ENCODE measurements at places on chromosomes 16 and 17.

GRCh38 chr17:31815212-31815730 is 43.8 kb downstream of the COPRS start:
- DNase-seq, result peak; percentile 21

- DNase-seq, result no peak
Measured at GRCh38 chr16:89166696-89167424, 4.7 kb upstream of the CDH15 start.

- no peak for DNase-seq
Measured at GRCh38 chr17:66604376-66604775, 230.5 kb upstream of the CACNG5 start.

GRCh38 chr16:9864461-9864860 is 317.8 kb downstream of the GRIN2A start:
- DNase-seq, result no peak

DNA sequence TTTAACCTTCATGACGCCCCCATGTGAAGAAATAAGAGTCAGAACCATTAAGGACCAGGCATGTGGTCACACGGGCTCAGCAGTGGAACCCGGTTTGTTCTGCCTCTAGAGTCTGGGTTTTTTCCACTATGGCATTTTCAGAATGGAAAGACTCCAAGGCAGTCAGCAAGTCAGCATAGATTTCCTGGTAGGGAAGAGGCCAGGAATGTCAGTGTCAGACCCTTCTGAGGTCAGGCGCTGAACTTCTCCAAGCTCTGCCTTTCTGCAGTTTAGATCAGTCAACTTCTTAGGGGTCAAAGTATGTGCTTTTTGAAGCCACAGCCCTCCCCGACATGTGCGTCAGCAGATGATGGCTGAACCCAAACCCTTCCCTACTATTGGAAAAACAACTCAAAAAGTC is 3.9 kb downstream of the SSTR2 start:
- no peak for DNase-seq

GRCh38 chr16:79154086-79154485 is 446.5 kb downstream of the MAF start:
- DNase-seq, result no peak

DNA sequence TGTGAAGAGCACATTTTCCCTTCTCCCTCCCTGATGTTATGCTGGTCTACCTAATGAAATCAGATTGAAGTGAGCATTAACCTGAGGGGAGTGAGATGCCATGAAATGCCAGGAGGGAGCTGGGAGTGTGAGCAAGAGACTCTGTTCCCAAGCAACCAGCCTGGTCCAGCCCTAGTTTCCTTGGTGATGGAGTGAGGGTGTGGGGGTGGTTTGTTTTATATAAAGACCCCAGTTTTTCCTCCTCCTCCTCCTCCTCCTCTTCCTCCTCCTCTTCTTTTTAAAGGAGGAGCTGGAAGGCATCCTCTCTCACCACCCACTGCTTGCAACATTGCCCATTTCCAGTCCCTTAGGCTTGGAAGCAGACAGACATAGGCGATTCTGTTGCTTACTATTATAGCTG is 97.1 kb downstream of the DNAH3 start:
- no peak for DNase-seq

DNA sequence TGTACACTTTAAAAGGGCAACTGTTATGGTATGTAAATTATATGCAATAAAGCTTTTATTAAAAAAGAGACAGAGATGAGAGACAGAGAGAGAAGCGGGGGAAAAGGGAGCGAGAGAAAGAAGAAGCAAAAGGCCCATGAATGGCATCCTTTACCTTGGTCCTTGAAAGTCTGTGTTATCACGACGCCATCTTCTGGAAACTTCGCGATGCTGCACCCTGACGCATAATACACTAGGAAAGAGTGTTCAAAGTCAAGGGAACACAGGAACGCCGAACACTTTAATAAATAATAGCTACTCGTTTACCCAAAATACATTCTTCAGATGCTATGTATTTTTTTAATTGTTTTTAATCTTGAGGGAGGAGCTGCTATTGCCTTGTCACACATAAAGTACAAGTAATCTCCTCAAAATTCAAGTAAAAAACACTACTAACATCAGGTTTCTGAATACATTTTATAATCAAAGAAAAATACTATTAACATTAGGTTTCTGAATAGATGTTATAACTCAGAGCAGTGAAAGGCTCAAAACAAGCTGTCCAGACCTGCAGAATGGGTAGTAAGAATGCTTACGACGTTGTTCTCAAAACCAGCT is 23.0 kb upstream of the SLC38A8 start:
- DNase-seq, result peak; percentile 66

GRCh38 chr16:66146798-66147197 is 219.7 kb upstream of the CDH5 start:
- DNase-seq, result no peak

DNA sequence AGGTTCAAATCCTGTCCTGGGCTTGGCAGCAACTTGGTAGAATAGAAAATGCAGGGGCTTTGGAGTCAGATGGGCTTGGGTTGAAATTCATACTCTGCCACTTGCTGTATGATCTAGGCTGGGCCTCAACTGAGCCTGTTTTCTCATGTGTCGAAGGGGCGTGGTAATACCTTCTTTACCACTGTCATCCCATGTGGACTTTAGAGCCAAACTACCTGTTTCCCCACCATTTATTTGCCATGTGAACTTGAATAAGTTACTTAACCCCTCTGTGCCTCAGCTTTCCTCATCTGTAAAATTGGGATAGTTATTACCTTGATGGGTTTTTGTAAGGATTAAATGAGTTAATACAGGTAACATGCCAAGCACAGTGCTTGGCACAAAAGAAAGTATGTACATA is 106.0 kb downstream of the COPRS start:
- DNase-seq, result no peak

GRCh38 chr17:62641153-62641552 is 13.7 kb downstream of the MRC2 start:
- no peak for DNase-seq

DNA sequence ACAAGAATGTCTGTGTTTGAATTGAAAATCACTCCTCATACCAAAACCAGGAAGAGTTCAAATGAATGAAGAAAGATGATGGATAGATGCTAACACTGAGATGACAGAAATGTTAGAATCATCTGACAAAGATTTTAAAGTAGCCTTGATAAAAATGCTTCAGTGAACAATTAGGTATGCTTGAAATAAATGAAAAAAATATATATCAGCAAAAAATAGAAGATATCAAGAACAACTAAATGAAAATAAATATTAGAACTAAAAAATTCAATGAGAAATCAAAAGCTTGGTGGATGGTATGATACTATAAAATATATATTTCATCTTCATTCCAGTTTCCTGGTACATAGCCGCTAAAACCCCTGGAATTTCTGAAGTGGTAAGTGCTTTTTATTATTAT is 8.6 kb upstream of the ACSM3 start:
- no peak for DNase-seq

GRCh38 chr16:77844801-77845200 is 56.4 kb downstream of the VAT1L start:
- no peak for DNase-seq

DNA sequence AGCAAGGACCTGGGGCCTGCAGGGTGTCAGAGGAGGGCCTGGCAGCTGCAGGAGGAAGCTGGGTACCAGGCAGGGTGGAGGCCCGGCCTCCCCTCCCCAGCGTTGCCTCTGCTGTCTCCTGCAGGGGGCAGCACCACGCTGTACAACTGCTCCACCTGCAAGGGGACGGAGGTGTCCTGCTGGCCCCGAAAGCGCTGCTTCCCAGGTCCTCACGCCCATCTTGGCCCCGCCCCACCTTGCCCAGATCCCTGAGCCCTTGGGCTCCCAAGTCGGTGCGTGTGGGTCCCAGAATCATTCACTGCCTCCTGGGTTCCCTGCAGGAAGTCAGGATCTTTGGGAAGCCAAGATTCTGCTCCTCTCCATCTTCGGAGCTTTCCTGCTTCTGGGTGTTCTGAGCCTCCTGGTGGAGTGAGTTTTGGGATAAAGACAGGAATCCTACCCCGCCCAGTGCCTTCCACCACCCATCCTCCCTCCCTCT is 1.2 kb downstream of the TMEM95 start:
- DNase-seq, result peak; percentile 67

DNA sequence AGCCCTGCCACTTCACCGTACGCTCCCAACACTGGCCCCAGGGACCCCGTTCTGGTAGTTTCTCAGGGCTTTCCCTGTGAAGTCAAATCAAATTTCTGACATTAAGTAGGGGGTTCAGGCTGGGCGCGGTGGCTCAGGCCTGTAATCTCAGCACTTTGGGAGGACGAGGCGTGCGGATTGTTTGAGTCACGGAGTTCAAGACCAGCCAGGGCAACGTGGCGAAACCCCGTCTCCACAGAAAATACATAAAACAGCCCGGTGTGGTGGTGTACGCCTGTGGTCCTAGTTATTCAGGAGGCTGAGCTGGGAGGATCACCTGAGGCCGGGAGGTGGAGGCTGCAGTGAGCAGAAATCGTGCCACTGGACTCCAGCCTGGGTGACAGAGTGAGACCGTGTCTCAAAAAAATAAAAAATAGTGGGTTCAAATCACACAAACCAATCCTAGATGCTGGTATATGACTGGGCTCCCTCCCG is 632 bp downstream of the CYBC1 start:
- no peak for DNase-seq

GRCh38 chr16:67393111-67393787 is at the start of gene TPPP3:
Gene TPPP3 (minus strand): TSS chr16:67393498. CDS start chr16:67391111, 2,387 bp downstream.
- peak; percentile 86 for DNase-seq

DNA sequence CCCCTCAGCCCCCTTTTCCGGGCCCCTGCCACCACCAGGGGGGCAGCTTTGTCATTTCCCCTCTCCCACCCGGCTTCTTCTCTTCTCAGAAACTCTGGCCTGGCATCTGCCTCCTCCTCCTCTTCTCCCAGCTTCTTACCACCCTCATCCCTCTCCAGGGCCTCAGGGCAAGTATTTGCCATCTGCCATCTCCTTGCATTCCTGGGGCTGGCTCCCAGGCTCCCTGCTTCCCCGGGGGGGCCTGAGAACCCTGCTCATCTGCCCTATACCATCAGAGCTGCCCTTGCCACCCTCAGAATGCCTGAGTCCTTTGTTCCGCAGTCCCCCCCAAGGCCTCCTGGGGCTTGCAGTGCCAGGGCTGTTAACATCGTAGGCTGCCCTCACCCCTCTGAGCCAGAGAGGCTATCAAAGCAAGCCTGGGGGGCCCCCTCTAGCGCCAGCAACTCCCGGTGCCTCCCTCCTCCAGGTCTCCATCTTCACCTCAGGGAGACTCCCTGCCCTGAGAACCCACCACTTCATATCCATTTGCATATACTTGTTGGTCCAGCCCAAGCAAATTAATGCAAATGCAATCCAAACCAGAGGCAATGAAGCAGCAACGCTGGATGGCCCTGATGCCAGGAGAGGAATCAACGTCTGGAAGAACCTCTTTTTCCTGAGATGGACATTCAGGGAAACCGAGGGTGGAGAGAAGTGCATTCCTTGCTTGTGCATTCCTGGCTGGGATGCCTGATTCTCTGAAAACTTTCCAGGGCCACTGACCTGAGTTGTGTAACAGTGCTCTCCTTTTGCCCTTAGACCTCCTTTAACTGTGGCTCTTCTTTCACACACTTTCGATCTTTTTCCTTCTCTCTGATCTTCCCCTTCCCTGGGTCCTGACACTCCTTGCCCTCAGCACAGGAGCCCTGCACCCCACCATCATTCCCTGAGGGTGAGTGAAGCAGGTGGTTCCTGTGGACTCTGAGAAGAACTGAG is 20.7 kb upstream of the SP2 start:
- peak; percentile 57 for DNase-seq

DNA sequence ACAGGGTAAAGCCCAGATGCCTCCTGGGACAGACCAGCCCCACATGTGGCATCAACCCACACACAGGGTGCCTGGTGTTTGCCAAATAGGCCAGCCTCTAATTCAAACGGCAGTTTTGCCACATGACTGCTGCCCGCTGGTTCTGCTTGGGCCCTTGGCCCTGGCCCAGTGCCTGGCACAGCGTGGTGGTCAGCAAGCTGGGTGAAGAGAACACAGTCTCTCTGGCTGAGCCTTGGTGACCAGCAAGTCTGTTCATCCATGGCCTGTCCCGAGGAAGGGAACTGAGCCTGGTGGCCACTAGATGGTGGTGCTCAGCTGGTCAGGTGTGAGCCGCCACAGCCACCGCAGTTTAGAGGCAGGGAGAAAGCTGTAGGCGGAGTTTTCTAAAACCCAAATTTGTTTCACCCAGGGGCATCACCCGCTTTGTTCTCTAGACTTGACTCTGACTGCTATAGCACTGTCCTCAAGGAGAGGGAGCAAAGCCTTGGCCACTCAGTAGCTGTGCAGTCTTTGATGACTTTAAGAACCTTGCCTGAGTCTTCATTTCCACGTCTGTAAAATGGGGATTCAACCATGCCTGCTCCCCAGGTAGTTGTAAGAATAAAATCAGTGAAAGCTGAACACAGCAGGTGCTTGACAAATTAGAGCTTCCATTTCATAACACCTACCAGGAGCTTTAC is 4.7 kb upstream of the GFAP start:
- DNase-seq, result peak; percentile 83

GRCh38 chr16:66588981-66589713 is 9.9 kb downstream of the CMTM2 start:
- peak; percentile 37 for DNase-seq

DNA sequence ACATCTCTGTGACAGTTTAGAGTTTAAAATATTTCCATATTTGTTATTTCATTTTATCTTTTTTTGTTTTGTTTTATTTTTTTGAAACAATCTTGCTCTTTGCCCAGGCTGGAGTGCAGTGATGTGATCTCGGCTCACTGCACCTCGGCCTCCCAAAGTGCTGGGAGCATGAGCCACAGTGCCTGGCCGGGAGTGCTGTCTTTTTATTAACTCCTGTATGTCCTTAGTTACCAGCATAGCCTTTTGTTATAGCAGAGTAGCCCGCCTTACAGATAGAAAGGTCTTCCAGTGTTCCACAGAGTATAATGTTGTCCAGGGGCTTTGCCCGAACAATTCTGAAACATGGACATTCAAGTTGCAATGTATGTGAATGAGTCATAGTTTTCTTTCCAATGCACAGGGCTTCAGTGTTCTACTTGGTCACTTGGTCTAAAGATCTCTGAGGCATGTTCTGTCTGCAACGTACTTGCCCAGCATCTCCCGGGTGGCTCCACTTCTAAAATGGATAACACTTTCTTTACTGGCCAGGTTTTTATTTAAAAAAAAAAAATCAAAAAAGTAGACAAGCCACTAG is 125.6 kb downstream of the KCNJ18 start:
- DNase-seq, result no peak

- peak; percentile 34 for DNase-seq
Measured at GRCh38 chr17:16273499-16273898, 56.5 kb downstream of the PIGL start.

- DNase-seq, result peak; percentile 65
Measured at GRCh38 chr17:17780922-17781590, 55.7 kb downstream of the SREBF1 start.

GRCh38 chr17:48374650-48375230 is 55.3 kb downstream of the SKAP1 start:
- peak; percentile 17 for DNase-seq

Measured in EH (cell line).